Stimulated activated CD4-positive, alpha-beta T cell treated with anti-CD3 and anti-CD28 coated beads, Interleukin-12 subunit alpha, Interleukin-12 subunit beta, amount 100 ng/mL, for 4 hours (primary cell): ENCODE measurements at places on chromosomes 2 and 18.

- DNase-seq, result no peak
Observed at GRCh38 chr2:78780256-78780655, 245.2 kb upstream of the REG3G start.

- peak; percentile 81 for DNase-seq
Observed at GRCh38 chr2:201642579-201643215, 606 bp downstream of the TMEM237 start.

DNA sequence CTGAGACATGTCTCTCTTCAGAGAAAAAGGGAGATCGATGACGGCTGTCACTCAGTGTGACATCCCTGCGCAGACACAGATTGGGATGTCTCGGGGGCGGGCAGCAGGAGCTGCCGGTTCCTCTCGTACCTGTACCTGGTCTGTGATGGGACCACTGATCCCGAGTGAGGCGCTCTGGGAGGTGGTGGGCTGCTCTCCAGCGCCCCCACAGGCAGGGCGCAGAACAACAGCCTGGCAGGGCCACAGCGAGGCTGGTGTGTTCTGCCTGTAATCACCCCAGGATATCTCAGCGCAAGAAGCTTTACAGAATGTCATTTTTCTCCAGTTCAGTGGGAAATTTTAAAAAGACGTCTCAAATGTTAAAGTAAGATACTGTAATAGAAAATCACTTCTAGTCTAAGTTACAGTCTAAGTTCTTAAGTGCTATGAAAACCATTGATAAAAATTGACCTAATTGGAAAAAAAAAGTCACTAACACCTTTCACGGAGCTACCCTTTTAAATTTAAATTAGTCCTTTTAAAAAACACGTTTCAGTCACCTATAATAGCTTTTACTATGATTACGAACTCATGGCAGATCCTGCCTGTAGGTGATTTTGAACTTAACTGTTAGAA lies 189.8 kb downstream of the SNTG2 start:
- DNase-seq, result peak; percentile 40

- no peak for DNase-seq
Observed at GRCh38 chr2:99101697-99102096, 39.8 kb upstream of the C2orf15 start.

DNA sequence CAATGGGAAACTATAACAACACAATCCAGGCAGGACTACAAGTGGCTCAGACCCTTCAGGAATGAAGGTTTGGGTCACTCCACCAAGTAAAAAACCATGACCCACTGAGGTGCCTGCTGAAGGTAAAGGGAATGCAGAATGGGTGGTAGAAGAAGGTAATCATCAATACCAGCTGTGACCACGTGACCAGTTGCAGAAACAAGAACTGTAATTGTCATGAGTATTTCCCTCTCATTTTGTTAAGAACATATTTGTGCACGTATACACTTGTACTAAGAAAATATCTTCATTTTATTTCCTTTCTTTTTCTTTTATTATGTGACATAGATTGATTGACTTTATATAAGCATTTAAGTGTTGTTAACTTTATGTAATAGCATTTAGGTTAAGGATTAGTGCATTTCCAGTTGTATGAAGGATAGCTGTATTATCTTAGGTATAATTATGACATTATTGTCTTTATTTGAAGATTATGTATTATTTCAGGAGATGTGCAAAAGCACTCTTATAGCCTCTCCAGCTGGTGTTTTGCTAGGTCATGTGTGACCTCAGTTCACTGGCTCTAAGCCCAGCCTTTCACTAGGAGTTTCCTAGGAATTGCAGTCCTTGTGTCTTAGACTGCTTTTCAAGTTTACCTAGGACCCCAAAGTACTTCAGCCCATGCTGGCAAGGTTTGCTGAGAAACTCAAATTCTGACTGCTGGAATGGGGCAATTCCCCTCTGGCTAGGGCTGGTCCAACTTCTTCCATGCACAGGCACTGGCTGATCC lies 125.7 kb upstream of the DPP10 start:
- DNase-seq, result no peak

DNA sequence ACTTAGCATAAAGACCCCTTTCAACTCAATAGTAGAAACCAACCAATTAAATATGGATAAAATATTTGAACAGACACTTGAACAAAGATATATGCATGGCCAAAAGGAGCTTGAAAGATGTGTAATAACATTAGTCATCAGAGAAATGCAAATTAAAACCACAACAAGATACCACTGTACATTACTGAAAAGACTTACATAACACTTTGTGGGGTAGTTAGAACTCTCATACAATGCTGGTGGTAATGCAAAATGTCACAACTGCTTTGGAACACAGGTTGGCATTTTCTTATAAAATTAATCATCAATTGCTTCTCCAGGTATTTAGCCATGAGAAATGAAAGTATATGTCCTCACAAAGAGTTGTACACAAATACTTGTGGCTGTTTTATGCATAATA lies 60.7 kb downstream of the TTC27 start:
- DNase-seq, result no peak

GRCh38 chr18:10850216-10850615 lies 299.2 kb downstream of the PIEZO2 start:
- no peak for DNase-seq

DNA sequence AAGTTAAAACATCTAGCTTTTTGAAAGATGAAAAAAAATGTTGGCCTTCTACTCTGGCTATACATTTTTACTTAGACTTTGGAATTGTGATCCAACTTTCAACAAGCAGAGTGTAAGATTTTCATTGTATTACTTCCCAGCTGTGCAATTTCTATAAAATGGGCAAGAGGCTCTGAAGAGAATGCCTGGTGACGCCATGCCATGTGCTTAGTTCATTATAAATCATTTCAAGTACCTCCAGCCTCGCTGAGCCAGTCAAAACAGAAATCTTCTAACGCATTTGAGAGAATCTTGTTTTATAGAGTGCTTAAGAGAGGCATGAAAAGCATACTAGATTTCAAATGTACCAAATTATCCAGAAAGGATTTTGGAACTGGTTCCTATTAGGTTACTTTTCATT lies 10.1 kb upstream of the STK17B start:
- DNase-seq, result no peak

DNA sequence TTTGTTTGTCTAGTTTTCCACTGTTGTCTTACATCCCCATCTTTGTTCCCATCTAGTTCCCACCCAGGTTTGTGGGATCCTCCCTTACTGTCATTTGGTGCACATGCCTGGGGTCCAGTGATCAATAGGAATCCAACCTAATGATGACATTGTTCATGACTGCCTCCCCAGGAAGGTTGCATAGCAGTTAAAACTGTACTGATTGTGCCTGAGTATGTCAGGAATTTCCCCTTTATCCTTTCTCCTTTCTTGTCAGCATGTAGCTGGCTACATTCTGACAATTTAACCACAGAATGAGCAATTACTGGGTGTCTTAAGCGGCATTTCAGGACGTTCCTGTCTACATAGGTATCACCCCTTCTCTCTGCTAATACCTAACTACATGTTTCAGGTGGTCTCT lies 653.0 kb downstream of the CNTNAP5 start:
- no peak for DNase-seq

GRCh38 chr2:152486737-152487400 lies 151.9 kb downstream of the FMNL2 start:
- no peak for DNase-seq

DNA sequence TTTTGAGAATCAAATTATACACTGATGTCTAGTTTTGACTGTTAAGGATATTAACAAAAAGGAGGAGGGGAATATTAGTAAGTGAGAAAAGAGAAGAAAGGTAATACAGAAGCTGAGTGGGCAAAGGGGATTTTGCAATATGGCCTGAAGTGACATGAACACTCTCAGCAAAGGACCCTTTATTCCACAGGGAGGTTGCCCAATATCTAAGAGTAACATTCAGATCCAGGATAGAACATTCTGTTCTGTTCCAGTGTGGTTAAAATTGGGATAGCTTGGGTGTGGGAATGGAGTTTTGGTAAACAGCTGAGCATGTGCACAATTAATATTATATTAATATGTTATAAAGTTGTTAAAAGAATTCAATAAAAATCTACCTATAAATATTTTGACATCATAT lies 120.1 kb downstream of the ZNF385B start:
- DNase-seq, result no peak

- DNase-seq, result no peak
Observed at GRCh38 chr2:43467891-43468290, 127.9 kb downstream of the THADA start.

- no peak for DNase-seq
Observed at GRCh38 chr2:176484838-176485237, 215.6 kb downstream of the MTX2 start.

- no peak for DNase-seq
Observed at GRCh38 chr2:217523286-217523685, 479.5 kb downstream of the TNS1 start.

- no peak for DNase-seq
Observed at GRCh38 chr2:156706576-156706975, 270.4 kb downstream of the GPD2 start.

- DNase-seq, result no peak
Observed at GRCh38 chr2:136404176-136404575, 286.2 kb upstream of the CXCR4 start.
